ENCODE measurements at places on chromosomes 7 and 10.

- DNase-seq = peak; percentile 82
Measured at GRCh38 chr10:102229810-102230263, 3.7 kb downstream of the ELOVL3 start.

GRCh38 chr7:33448035-33448434 is 318.7 kb downstream of the BBS9 start:
- no peak for DNase-seq

DNA sequence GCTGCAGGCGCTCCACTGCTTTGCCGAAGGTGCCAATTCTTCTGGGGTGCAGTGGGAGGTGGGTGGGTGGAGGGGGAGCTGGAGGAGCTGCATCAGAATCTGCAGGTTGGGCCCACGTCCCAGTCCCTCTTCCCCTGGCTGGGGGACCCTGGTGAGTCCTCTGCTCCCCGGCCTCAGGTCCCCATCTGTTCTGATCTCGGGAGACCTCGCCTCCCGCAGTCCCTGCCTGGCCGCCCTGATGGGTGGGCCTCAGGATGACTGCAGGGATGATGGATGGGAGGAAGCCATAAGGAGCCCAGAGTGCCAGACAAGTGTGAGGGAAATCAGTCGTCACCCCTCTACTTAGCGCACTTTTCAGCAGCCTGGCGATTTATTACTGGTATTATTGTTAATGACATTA is 89.3 kb upstream of the PCBD1 start:
- DNase-seq = no peak

DNA sequence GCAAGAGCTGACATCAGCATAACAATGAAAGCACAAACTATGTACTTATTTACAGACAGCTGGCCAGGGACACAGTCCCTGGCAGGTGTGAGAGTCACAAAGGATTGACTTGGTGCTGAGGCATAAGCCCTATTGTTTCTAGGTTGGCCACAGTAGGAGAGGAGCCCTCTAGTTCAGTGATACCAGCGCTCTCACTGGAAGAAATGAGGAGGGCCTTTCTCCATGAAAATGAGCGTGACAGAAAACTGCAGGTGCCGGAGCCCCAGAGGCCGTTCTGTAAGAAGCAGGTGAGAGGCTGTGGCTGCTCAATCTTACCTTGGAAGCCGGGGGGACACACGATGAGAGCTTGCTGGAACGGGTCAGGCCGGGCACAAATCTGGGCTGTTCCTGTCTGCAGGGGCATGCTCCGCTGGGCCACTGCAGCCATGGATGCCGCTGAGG is 90.5 kb downstream of the CLEC2L start:
- no peak for DNase-seq

- no peak for DNase-seq
Measured at GRCh38 chr10:89591796-89592271, 53.2 kb downstream of the PANK1 start.

- no peak for DNase-seq
Measured at GRCh38 chr10:49090696-49091380, 24.5 kb downstream of the VSTM4 start.

GRCh38 chr10:126259760-126260479 is 128.4 kb downstream of the ADAM12 start:
- no peak for DNase-seq

DNA sequence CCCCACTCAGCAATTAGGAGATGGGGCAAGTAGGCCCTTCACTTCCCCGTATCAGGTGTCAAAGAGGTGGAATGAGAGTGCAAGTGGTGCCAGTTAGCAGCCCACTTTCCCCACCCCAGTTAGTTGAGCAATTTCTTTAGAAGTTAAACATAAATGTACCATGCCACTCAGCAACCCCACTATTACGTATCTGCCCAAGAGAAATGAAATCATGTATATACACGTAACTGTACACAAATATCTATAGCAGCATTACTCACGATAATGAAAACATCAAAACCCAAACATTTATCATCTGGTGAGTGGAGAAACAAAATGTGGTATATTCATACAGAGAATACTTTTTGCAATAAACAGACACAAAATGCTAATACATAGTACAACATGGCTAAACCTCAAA is 50.4 kb downstream of the IMMP2L start:
- no peak for DNase-seq

DNA sequence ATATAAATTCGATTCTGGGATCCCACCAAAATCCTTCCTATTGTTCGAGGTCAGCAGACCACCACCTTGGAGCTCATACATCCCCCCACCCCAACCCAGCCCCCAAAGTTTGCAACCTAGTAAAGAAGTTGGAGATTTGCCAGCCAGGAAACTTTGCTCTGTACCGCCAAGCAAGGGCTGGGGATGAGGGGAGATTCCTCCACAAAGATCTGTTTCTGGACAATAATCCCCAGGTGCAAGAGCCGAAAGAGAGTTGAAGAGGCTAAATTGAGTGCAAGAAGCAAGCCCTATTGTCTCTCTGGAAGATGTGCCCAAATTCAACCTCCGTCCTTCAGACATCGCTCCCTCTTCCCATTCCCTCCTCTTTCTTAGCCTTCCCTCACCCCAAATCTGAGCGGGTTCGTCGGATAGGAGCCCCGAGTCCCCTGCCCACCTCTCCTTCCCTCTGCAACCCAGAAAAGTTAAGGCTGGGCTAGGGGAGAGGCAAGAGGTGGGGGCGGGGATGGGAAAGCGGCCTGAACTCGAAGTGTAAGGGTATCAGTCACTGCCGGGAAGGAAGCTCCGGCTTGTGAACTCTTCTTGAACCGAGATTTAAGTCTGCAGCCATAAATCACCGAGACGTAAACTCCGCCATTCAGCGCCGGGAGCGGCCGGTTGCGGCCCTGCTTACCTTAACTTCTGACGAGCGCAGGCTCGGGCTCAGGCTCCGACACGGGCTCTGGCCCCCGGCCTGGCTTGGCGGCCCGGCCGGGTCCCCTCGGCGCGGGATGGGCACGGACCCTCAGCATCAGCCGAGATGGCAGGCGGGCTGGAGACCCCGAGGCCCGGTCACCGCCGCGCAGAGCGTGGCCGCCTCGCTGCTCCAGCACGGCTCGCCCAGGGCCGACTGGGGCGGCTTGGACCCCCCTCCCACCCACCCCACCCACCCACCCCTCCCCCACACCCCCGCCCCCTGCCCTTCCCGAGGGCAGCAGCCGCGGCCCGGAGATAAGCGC is 10.8 kb upstream of the HOXA2 start:
- DNase-seq = no peak

DNA sequence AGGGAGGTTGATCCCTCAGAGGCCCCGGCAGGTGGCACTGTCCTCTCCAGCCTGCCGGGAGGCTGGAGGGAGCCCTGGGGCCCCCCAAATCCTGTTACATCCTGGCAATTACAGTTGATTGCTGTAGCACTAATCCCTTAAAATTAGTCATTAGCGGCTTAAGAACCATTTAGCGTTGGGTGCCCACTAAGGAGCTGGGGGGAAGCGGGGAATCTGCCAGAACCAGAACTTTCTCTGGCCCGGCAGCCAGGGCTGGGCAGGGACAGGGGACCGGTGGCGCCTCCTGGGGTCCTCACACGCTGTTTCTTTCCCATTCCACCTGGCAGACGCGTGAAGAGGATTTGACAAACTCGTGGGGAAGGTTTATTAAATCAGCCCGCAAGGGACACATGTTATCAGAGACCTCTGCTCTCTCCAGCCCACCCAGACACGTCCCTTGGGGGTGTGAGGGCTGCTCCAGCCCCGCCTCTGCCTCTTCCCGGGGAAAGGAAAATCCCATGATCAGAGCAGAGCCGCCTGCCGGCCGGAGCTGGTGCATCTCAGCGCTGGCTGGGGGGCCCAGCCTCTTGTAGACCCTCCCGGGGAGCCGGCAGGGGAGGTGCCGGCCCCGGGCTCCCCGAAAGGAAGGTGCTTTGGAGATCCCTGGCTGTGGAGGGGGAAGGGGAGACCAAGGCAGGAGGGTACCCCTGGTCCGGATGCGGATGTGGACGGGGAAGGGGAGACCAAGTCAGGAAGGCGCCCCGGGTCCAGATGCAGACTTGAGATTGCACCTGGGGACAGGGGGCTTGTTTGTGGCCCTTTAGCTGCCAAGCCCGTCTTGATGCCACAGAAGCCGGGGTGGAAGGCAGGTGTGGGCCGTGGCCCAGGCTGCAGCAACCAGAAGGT is 142.7 kb downstream of the ELFN1 start:
- DNase-seq = no peak

GRCh38 chr7:132239422-132239994 is 336.8 kb downstream of the PLXNA4 start:
- no peak for DNase-seq
